Heart right ventricle (tissue), 16 donors: ENCODE measurements at places on chromosomes 1 and 21.

GRCh38 chr1:202834771-202835547, 24.2 kb downstream of the PCAT6 start:
- peaks cover 6% of the 10 kb centered on the region for H3K27me3 ChIP-seq
- no peak for DNase-seq
- H3K36me3 ChIP-seq, result no peaks in the 10 kb centered on the region
- H3K27ac ChIP-seq, result no peak overlapping the region
- H3K4me3 ChIP-seq, result no peak overlapping the region

GRCh38 chr1:220326578-220326977, 54.3 kb upstream of the RAB3GAP2 start:
- no peak overlapping the region for H3K4me3 ChIP-seq
- no peaks in the 10 kb centered on the region for H3K36me3 ChIP-seq
- H3K4me1 ChIP-seq, result peaks cover 8% of the 10 kb centered on the region
- no peak for DNase-seq
- H3K27me3 ChIP-seq, result no peaks in the 10 kb centered on the region
- no peak overlapping the region for H3K27ac ChIP-seq

DNA sequence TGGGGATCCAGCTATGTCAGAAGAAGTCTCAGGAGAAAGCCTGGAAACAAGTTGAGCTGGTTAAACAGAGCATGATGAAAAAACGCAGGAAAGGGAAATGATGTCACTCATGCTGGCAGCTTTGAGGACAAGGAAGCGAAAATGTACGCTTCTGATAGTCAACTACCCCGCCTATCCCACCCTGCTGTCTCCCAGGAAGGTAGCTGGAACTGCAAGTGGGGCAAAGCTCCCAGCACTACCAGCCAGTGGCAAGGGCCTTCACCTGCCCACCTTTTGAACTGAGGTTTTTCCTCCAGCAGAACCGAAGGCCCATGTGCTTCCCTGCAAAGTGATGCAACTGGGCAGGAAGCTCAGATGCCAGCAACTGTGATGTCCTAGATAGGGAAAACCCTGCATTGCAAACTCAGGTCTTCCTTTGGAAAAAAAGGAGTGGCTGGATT, 6.3 kb upstream of the IL20 start:
- H3K4me1 ChIP-seq, result no peaks in the 10 kb centered on the region
- H3K27ac ChIP-seq, result no peak overlapping the region
- no peaks in the 10 kb centered on the region for H3K27me3 ChIP-seq
- no peak for DNase-seq

DNA sequence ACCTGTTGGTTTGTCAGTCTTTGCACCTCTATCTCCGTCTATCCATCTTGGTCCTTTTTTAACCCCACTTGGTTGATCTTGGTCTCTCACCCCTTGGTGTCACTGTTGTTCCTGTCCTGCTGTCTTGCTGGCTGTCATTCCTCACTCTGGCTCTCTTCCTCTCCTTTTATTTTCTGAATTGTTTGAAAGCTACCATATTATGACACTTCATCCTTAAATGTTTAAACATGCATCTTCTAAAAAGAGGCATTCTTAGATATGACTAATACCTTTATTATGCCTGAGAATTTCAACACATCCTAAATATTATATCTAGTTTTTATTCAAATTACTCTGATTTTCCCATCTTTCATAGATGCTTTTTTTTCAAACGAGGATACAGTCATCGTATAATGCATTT, 37.0 kb downstream of the BACH1 start:
- H3K4me3 ChIP-seq, result no peak overlapping the region
- no peak overlapping the region for H3K27ac ChIP-seq
- DNase-seq, result no peak

DNA sequence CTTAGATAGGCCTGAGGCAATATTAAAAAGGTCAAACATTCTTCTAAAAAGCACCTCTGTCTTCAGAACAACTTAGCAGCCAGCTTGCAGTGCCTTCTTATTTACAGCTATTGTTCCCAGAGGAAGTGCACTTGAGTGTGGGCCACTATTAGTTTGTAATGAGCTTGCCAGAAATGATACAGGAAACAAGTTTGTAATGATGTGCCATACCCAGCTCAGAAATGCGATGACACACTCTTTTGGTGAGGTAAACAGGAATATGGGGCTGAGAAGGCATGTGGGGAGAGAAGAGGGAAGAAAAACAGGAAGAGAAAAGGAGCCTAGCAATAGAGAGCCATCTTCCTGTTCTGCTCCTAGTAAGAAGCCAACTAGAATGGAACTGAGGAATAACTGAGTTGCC, 295.4 kb downstream of the AGBL4 start:
- no peaks in the 10 kb centered on the region for H3K36me3 ChIP-seq
- no peaks in the 10 kb centered on the region for H3K4me1 ChIP-seq
- DNase-seq, result no peak
- H3K4me3 ChIP-seq, result no peak overlapping the region
- H3K27ac ChIP-seq, result no peak overlapping the region
- no peaks in the 10 kb centered on the region for H3K27me3 ChIP-seq

DNA sequence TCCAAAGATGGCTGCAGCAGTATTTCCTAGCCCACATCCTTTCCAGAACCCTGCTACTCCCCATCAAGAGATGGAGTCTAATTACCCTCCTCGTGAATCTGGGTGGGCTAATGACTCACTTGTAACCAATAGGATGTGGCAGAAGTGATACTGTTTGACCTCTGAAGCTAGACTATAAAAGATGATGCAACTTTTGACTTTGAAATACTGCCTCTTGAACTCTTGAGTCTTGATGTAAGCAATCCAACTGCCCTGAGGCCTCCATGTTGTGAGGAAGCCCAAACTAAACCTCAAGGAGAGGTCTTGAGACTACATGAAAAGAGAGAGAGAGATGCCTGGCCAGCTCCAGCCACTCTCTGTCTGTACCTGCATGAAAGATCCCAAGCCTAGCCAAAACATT, 29.5 kb downstream of the LMO4 start:
- H3K4me1 ChIP-seq, result no peaks in the 10 kb centered on the region
- DNase-seq, result no peak
- H3K27me3 ChIP-seq, result no peaks in the 10 kb centered on the region
- H3K27ac ChIP-seq, result no peak overlapping the region
- H3K36me3 ChIP-seq, result no peaks in the 10 kb centered on the region

- no peaks in the 10 kb centered on the region for H3K4me1 ChIP-seq
- H3K4me3 ChIP-seq, result no peak overlapping the region
These were observed 173.7 kb upstream of the FGGY start for GRCh38 chr1:59123081-59123681.

GRCh38 chr1:12619792-12620487, 1.9 kb upstream of the DHRS3 start:
- peaks cover 63% of the 10 kb centered on the region for H3K4me1 ChIP-seq
- no peaks in the 10 kb centered on the region for H3K27me3 ChIP-seq
- peak; percentile 90 for DNase-seq

- H3K27me3 ChIP-seq, result no peaks in the 10 kb centered on the region
- no peaks in the 10 kb centered on the region for H3K36me3 ChIP-seq
- H3K4me1 ChIP-seq, result peaks cover 22% of the 10 kb centered on the region
These were observed 12.3 kb downstream of the PHLDA3 start for GRCh38 chr1:201456499-201457309.

DNA sequence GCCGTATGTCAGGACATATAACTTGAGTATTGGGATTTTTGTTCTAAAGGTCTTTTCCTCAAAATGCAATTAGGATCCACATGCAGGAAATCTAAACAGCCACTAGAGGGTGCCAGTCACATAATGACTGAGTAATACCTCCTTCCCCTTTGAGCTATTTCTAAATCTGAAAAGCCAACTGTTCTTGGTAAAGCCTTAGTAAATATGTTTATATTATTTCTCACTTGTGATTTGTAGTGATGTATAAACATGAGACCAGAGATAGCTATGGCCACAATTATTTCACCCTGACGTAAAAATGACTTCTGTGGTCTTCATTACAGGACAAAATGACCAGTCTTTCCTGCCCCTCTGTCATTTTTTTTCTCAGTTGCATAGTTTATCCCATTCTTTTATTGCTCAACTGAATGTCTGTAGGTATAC, 41.0 kb upstream of the DR1 start:
- no peak for DNase-seq
- no peaks in the 10 kb centered on the region for H3K27me3 ChIP-seq
- H3K4me1 ChIP-seq, result peaks cover 5% of the 10 kb centered on the region
- H3K27ac ChIP-seq, result no peak overlapping the region
- no peak overlapping the region for H3K4me3 ChIP-seq

GRCh38 chr1:219174460-219175211, 958 bp downstream of the LYPLAL1 start:
- peak; percentile 16 for DNase-seq
- peak overlapping the region; percentile 95 for H3K27ac ChIP-seq
- peaks cover 58% of the 10 kb centered on the region for H3K4me1 ChIP-seq
- no peaks in the 10 kb centered on the region for H3K36me3 ChIP-seq
- peak overlapping the region; percentile 90 for H3K4me3 ChIP-seq
- no peaks in the 10 kb centered on the region for H3K27me3 ChIP-seq

- peaks cover 84% of the 10 kb centered on the region for H3K4me1 ChIP-seq
- H3K4me3 ChIP-seq, result no peak overlapping the region
- no peaks in the 10 kb centered on the region for H3K36me3 ChIP-seq
These were observed 9.0 kb downstream of the SLC9A1 start for GRCh38 chr1:27145934-27146354.

DNA sequence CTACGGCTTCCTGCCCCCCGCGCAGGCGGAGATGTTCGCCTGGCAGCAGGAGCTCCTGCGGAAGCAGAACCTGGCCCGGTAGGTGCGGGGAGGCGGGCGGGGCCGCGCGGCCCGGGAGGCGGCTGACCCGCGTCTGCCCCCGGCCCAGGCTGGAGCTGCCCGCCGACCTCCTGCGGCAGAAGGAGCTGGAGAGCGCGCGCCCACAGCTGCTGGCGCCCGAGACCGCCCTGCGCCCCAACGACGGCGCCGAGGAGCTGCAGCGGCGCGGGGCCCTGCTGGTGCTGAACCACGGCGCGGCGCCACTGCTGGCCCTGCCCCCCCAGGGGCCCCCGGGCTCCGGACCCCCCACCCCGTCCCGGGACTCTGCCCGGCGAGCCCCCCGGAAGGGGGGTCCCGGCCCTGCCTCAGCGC, 16.6 kb downstream of the NOC2L start:
- peak overlapping the region; percentile 51 for H3K4me3 ChIP-seq
- peaks cover 27% of the 10 kb centered on the region for H3K36me3 ChIP-seq
- H3K27ac ChIP-seq, result peak overlapping the region; percentile 74

GRCh38 chr1:178451529-178451928, 45.2 kb downstream of the CLEC20A start:
- no peak for DNase-seq
- H3K4me3 ChIP-seq, result no peak overlapping the region
- H3K36me3 ChIP-seq, result peaks cover 76% of the 10 kb centered on the region
- no peak overlapping the region for H3K27ac ChIP-seq
- H3K4me1 ChIP-seq, result no peaks in the 10 kb centered on the region

DNA sequence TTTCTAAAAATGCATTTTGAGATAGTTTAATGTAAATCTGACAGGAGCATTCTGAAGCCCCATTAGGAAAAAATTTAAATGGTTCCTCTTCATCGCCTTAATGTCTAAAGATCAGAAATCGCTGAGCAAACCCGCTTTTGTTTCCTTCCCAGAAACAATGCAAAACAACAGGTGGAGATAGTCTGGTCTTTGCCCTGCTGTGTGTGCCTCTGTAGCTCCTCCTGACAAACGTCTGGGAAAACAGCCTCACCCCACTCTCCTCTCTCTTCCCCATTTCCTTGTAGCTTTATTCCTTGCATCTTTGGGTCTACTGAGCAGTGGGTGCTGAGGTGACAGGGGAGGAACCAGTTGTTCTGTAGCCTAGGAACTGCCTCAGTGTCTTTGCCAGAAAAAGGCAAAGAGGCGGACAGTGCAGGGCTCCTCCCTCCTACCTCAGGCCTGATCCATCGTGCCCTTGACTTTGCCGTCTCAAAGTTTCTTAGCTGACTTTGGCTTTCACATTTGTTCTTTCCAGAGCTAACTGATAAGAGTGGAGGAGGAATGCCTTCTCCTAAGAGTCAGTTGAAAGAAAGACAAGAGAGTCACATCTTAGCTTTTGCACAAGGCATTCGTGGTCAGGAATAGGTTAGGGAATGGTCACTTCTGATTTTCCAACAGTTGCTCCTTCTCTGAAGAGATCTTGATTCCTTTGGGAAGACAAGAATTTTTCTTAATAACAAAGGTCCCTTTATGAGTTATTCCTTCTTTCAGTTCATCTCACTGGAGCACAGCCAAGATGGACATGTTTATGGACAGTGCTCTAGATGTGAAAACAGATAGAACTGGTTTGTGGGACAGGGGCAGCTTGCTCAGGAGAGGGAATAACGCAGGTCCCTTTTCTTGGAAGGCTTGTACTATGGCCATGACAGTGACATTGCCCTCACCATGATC, 24.9 kb downstream of the SYT11 start:
- H3K4me3 ChIP-seq, result no peak overlapping the region
- peaks cover 88% of the 10 kb centered on the region for H3K36me3 ChIP-seq
- no peak overlapping the region for H3K27ac ChIP-seq
- no peaks in the 10 kb centered on the region for H3K4me1 ChIP-seq
- DNase-seq, result no peak

- peak; percentile 14 for DNase-seq
- H3K27ac ChIP-seq, result peak overlapping the region; percentile 46
- H3K4me3 ChIP-seq, result peak overlapping the region; percentile 41
- no peaks in the 10 kb centered on the region for H3K27me3 ChIP-seq
These were observed 479.3 kb upstream of the RUNX1 start for GRCh38 chr21:35528116-35529042.

DNA sequence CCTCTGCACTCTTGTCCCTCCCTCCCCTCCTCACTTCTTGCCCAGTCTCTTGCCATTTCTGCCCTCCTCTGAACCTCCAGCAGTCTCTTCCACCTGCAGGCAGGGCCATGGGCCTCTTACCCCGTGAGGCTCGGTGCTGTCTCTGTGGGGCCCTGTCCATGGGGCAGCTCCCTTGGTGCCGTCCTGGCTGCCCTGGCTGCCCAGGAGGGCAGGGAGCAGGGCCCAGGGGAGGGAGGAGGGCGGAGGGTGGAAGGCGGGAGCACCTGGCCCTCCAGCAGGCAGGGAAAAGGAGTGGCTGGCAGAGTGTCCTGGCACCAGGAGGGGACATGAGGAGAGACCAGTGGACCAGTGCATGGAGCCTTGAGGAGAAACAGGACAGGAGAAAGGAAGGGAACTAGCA, at the start of gene RORC:
Gene RORC (minus strand): TSS at position 198 of the 400 bp plus-strand sequence. CDS start 38 bp downstream, at position 160.
- H3K27ac ChIP-seq, result peak within 1 kb of the TSS; percentile 49
- H3K36me3 ChIP-seq, result no peaks in the 10 kb centered on the region
- peak; percentile 54 for DNase-seq
- peaks cover 40% of the 10 kb centered on the region for H3K4me1 ChIP-seq

GRCh38 chr1:17004466-17005364, 7.0 kb downstream of the ATP13A2 start:
- no peak overlapping the region for H3K4me3 ChIP-seq
- peaks cover 8% of the 10 kb centered on the region for H3K4me1 ChIP-seq
- no peaks in the 10 kb centered on the region for H3K27me3 ChIP-seq

- H3K4me3 ChIP-seq, result peak overlapping the region; percentile 32
- H3K36me3 ChIP-seq, result no peaks in the 10 kb centered on the region
- no peak overlapping the region for H3K27ac ChIP-seq
- peaks cover 13% of the 10 kb centered on the region for H3K4me1 ChIP-seq
- H3K27me3 ChIP-seq, result no peaks in the 10 kb centered on the region
These were observed 66.9 kb downstream of the GNG12 start for GRCh38 chr1:67766141-67766978.

GRCh38 chr1:59680044-59680443, 134.7 kb upstream of the HOOK1 start:
- H3K27me3 ChIP-seq, result no peaks in the 10 kb centered on the region
- no peak overlapping the region for H3K27ac ChIP-seq
- H3K4me3 ChIP-seq, result no peak overlapping the region
- H3K36me3 ChIP-seq, result no peaks in the 10 kb centered on the region
